Activated CD8-positive, alpha-beta T cell treated with anti-CD3 and anti-CD28 coated beads, Interleukin-2, amount 10 ng/mL, durations not matched to agents 7 days and 5 days (primary cell): ENCODE measurements at places on chromosomes 2 and 18. TPM values are rescaled to one million over a fixed set of nuclear protein-coding genes. Genes with fewer than 3 reads are reported as not detected.
A peak's percentile ranks its signal among the peaks of the same experiment; 100 is the strongest.

GRCh38 chr2:61499060-61499459 lies 28.2 kb upstream of the USP34 start:
- no peak overlapping the region for H3K4me3 ChIP-seq
- H3K27ac ChIP-seq = no peak overlapping the region
- no peak for DNase-seq
- peaks cover 62% of the 10 kb centered on the region for H3K36me3 ChIP-seq
- peaks cover 17% of the 10 kb centered on the region for H3K4me1 ChIP-seq

- DNase-seq = no peak
- H3K27me3 ChIP-seq = no peaks in the 10 kb centered on the region
- H3K27ac ChIP-seq = no peak overlapping the region
- no peak overlapping the region for H3K4me3 ChIP-seq
- peaks cover 40% of the 10 kb centered on the region for H3K36me3 ChIP-seq
- peaks cover 18% of the 10 kb centered on the region for H3K4me1 ChIP-seq
These were observed 9.8 kb downstream of the WDR43 start for GRCh38 chr2:28904295-28904694.

GRCh38 chr2:1230155-1230893 lies 182.9 kb upstream of the TPO start:
- H3K36me3 ChIP-seq = no peaks in the 10 kb centered on the region
- no peak overlapping the region for H3K27ac ChIP-seq
- no peak overlapping the region for H3K4me3 ChIP-seq
- no peak for DNase-seq
- H3K4me1 ChIP-seq = no peaks in the 10 kb centered on the region
- no peaks in the 10 kb centered on the region for H3K27me3 ChIP-seq

- H3K27ac ChIP-seq = no peak overlapping the region
- no peaks in the 10 kb centered on the region for H3K4me1 ChIP-seq
- DNase-seq = no peak
- H3K27me3 ChIP-seq = no peaks in the 10 kb centered on the region
- no peak overlapping the region for H3K4me3 ChIP-seq
These were observed 65.8 kb upstream of the SALL3 start for GRCh38 chr18:78913830-78914231.

DNA sequence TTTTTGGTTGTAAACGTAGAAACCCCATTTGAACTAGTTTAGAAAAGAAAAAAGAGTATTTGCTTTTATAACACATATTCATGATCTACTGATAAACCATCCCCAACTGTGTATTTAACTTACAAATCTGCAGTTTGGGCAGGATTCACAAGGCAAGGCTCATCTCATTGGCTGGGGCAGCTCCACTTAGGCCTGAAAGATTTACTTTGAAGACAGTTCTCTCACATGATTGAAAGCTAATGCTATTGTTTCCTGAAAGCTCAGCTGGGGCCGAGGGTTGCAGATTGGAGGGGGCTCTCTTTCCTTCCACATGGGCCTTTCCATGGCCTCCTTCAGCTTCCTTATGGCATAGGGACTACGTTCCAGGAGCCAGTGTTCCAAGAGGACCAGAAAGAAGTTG lies 47.4 kb downstream of the ARHGAP15 start:
- peaks cover 58% of the 10 kb centered on the region for H3K36me3 ChIP-seq
- peak; percentile 31 for DNase-seq
- H3K27me3 ChIP-seq = no peaks in the 10 kb centered on the region
- peaks cover 58% of the 10 kb centered on the region for H3K4me1 ChIP-seq

The DUSP2 gene
- 20.3 TPM for total RNA-seq

The EML6 gene
- total RNA-seq = 0.78 TPM

DNA sequence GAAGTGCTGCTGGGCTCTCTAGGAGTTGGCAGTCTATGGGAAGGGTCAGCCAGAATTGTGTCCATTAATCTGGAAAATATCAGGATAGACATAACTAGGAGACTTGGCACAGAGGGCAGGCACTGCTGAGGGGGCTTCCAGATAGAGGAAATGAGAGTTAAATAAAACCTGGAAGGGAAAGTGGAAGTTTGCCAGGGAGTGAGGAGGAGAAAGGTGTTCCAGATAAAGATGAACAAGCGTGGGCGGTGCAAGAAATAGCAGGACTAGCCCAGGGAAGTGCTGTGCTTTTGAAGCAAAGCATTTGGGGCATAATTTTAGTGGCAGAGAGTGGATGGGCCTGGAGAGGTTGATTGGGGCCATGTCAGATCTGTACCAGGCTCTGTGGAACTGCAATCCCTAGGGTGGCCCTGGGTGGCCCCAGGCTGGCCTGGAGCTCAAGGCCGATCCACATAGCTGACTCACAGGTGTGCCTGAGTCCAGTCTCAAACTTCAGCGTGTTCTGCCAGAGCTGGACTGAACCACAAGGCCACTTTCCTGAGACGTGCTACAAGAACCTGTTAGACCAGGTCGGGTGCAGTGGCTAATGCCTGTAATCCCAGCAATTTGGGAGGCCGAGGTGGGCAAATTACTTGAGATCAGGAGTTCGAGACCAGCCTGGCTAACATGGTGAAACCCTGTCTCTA lies 26.9 kb downstream of the GALM start:
- no peak for DNase-seq
- no peaks in the 10 kb centered on the region for H3K27me3 ChIP-seq
- no peak overlapping the region for H3K27ac ChIP-seq
- H3K4me1 ChIP-seq = peaks cover 43% of the 10 kb centered on the region

The GLI2 gene
- 2.2 TPM for total RNA-seq

DNA sequence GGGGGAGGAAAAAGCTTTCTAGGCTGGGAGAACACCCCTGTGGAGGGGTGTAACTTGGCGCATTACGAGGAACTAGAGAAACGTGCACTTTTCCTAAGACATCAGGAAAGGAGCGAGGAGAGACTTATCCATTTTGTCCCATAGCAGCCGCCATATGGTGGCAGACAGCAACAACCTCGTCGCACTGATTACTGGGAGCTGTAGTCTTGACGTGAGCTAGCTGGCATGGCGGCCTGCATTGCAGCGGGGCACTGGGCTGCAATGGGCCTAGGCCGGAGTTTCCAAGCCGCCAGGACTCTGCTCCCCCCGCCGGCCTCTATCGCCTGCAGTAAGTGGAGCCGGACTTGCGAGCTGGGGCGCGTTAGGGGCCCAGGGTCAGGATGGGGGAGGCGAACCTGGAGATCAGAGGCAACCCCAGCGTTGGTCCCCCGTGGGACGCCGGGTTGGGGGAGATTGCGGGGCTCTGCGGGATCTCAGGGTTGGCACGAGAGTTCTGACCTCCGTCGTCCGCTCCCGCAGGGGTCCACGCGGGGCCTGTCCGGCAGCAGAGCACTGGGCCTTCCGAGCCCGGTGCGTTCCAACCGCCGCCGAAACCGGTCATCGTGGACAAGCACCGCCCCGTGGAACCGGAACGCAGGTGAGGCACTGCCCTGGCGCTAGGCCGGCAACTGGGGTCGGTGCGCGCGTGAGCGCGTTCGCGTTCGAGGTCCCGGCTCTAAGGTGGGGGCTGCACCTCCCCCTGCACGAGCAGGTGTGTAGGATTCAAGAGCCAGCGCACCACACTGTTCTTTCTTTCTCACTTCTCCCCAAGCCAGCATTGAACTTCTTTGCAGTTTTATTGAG lies at the start of gene MRPL19:
MRPL19 (plus strand) TSS at position 201 of the 843 bp plus-strand sequence; CDS start at position 226, 25 bp downstream.
- DNase-seq = peak; percentile 84
- peaks cover 28% of the 10 kb centered on the region for H3K36me3 ChIP-seq
- H3K4me1 ChIP-seq = peaks cover 30% of the 10 kb centered on the region
- H3K4me3 ChIP-seq = peak within 1 kb of the TSS; percentile 93
- peak within 1 kb of the TSS; percentile 92 for H3K27ac ChIP-seq

DNA sequence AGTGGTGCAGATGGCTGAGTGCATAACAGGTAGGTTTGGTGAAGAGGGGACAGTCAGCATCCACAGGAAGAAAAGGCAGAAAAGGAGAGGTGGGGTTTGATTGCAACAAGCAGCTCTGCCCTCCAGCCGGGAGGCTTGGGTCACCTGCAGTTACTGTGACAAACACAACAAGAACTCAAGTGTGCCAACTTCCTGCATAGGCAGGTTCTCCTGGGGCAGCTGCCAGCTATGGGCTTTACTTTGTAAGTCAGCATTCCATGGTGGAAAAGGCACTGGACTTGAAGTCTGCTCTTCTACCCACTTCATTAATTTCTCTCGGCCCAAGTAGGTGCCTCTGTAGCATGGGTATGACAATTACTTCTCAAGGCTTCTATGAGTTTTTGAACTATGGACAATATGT lies 98.9 kb downstream of the MYT1L start:
- no peak for DNase-seq
- no peak overlapping the region for H3K27ac ChIP-seq
- H3K36me3 ChIP-seq = no peaks in the 10 kb centered on the region
- H3K27me3 ChIP-seq = no peaks in the 10 kb centered on the region
- H3K4me3 ChIP-seq = no peak overlapping the region

GRCh38 chr18:13366131-13366530 lies 147.6 kb downstream of the LDLRAD4 start:
- no peaks in the 10 kb centered on the region for H3K27me3 ChIP-seq
- peaks cover 17% of the 10 kb centered on the region for H3K4me1 ChIP-seq
- no peaks in the 10 kb centered on the region for H3K36me3 ChIP-seq
- no peak for DNase-seq
- H3K4me3 ChIP-seq = no peak overlapping the region
- H3K27ac ChIP-seq = no peak overlapping the region

- H3K4me1 ChIP-seq = no peaks in the 10 kb centered on the region
- H3K27ac ChIP-seq = no peak overlapping the region
- H3K4me3 ChIP-seq = no peak overlapping the region
- no peaks in the 10 kb centered on the region for H3K27me3 ChIP-seq
These were observed 251.6 kb downstream of the AFF3 start for GRCh38 chr2:99890568-99891427.

The STAT4 gene
- total RNA-seq = 154 TPM

DNA sequence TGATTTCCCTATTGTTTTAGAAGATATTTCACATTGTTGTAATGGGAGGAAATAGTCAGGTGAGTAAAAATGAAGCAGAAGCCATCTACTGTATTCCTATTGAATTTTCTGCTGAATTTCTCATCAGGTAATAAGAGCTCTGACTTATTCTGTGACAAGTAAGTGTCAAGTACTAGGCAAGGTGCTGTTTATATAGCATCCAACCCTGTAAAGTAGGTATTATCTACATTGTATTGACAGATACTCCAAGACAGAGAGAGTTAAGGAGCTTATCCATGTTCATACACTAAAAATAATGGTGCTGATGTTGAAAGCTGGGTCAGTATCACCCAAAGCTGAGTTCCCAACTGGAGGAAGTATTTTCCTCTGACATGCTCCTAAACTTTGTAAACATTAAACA lies 106.0 kb downstream of the KCNJ3 start:
- H3K36me3 ChIP-seq = no peaks in the 10 kb centered on the region
- H3K4me3 ChIP-seq = no peak overlapping the region
- no peak overlapping the region for H3K27ac ChIP-seq
- H3K27me3 ChIP-seq = no peaks in the 10 kb centered on the region
- no peak for DNase-seq

The TRPM8 gene
- total RNA-seq = not detected

- H3K4me3 ChIP-seq = no peak overlapping the region
- no peak overlapping the region for H3K27ac ChIP-seq
- no peak for DNase-seq
- peaks cover 14% of the 10 kb centered on the region for H3K4me1 ChIP-seq
- no peaks in the 10 kb centered on the region for H3K36me3 ChIP-seq
These were observed 15.7 kb downstream of the ERMN start for GRCh38 chr2:157309878-157310277.

DNA sequence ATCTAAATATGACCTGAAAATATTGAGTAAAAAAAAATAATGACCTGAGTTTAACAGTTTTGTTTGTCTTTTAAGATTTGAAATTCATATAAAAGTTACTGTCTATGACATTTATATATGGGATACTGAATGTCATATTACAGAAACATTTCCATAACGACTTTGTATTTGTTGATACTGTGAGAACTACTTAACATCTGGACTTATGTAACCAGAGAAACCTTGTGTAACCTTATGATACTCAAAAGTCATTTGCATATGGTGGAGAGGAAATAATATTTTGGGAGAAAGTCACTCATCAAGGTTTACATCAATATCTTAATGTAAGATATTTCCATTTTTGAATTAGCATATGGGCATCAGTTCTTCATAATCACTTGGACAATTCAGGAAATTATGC lies 12.6 kb downstream of the MFSD6 start:
- no peaks in the 10 kb centered on the region for H3K27me3 ChIP-seq
- no peak overlapping the region for H3K27ac ChIP-seq
- peaks cover 20% of the 10 kb centered on the region for H3K4me1 ChIP-seq
- H3K4me3 ChIP-seq = no peak overlapping the region

- no peaks in the 10 kb centered on the region for H3K4me1 ChIP-seq
- H3K4me3 ChIP-seq = no peak overlapping the region
- no peaks in the 10 kb centered on the region for H3K27me3 ChIP-seq
- H3K36me3 ChIP-seq = peaks cover 15% of the 10 kb centered on the region
These were observed 104.9 kb downstream of the ACVR1 start for GRCh38 chr2:157771234-157771633.

The SLC11A1 gene
- 0.29 TPM for total RNA-seq

- no peak for DNase-seq
- peaks cover 4% of the 10 kb centered on the region for H3K27me3 ChIP-seq
- H3K4me1 ChIP-seq = peaks cover 23% of the 10 kb centered on the region
- H3K36me3 ChIP-seq = no peaks in the 10 kb centered on the region
These were observed 68.3 kb downstream of the SPTBN1 start for GRCh38 chr2:54524226-54524991.

GRCh38 chr2:8674420-8675009 lies 7.3 kb upstream of the ID2 start:
- no peak overlapping the region for H3K4me3 ChIP-seq
- H3K36me3 ChIP-seq = peaks cover 25% of the 10 kb centered on the region
- no peak overlapping the region for H3K27ac ChIP-seq
- H3K27me3 ChIP-seq = peaks cover 47% of the 10 kb centered on the region

DNA sequence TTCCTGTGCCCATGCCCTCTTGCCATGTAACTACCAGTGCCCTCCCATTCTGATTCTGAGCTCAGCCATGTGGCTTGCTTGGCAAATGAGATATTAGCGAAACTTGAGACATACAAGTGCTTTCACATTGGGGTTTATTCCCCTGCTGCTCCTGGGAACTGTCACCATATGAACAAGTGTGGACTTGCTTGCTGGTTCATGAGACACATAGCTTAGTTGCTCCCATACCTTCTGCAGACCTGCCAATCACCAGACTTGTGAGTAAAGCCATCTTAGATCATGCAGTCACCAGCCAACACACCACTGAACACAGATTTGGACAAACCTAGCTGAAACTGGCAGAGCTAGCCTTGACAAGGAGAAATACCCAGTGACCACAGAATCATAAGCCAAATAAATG lies 155.1 kb downstream of the SS18 start:
- no peak overlapping the region for H3K27ac ChIP-seq
- H3K36me3 ChIP-seq = no peaks in the 10 kb centered on the region
- peaks cover 18% of the 10 kb centered on the region for H3K27me3 ChIP-seq
- no peaks in the 10 kb centered on the region for H3K4me1 ChIP-seq
- DNase-seq = no peak

GRCh38 chr18:51957001-51957400 lies 383.0 kb upstream of the DCC start:
- no peak for DNase-seq
- H3K4me3 ChIP-seq = no peak overlapping the region
- no peaks in the 10 kb centered on the region for H3K36me3 ChIP-seq
- no peaks in the 10 kb centered on the region for H3K4me1 ChIP-seq

- H3K36me3 ChIP-seq = peaks cover 43% of the 10 kb centered on the region
- H3K27me3 ChIP-seq = no peaks in the 10 kb centered on the region
- DNase-seq = no peak
- no peaks in the 10 kb centered on the region for H3K4me1 ChIP-seq
- no peak overlapping the region for H3K4me3 ChIP-seq
These were observed 22.5 kb downstream of the THOC1 start for GRCh38 chr18:245282-245847.

- H3K4me3 ChIP-seq = no peak overlapping the region
- no peak for DNase-seq
- no peak overlapping the region for H3K27ac ChIP-seq
- no peaks in the 10 kb centered on the region for H3K4me1 ChIP-seq
These were observed 164.6 kb downstream of the GULP1 start for GRCh38 chr2:188456114-188456909.

- DNase-seq = no peak
- no peaks in the 10 kb centered on the region for H3K27me3 ChIP-seq
- H3K36me3 ChIP-seq = no peaks in the 10 kb centered on the region
These were observed 14.1 kb upstream of the ZSWIM2 start for GRCh38 chr2:186862869-186863709.
